IgD-negative memory B cell (primary cell): ENCODE measurements at places on chromosomes 7 and 10. TPM values are rescaled to one million over a fixed set of nuclear protein-coding genes. Genes with fewer than 3 reads are reported as not detected.

Gene BMPER
- not detected for polyA plus RNA-seq

Gene WEE2
- not detected for polyA plus RNA-seq

Gene NYAP1
- not detected for polyA plus RNA-seq

Gene ZNF804B
- not detected for polyA plus RNA-seq

Gene GPAM
- polyA plus RNA-seq = 2.5 TPM

Gene FFAR4
- not detected for polyA plus RNA-seq

Gene HOXA6
- 0.39 TPM for polyA plus RNA-seq

Gene UTF1
- polyA plus RNA-seq = not detected

Gene TMEM273
- 137 TPM for polyA plus RNA-seq

Gene A1CF
- polyA plus RNA-seq = not detected

Gene CALN1
- not detected for polyA plus RNA-seq

Gene EGR2
- 2.6 TPM for polyA plus RNA-seq

Gene FAM24A
- polyA plus RNA-seq = not detected

Gene SGCE
- 9.0 TPM for polyA plus RNA-seq

Gene C10orf71
- not detected for polyA plus RNA-seq

Gene FRMPD2
- not detected for polyA plus RNA-seq

Gene AOAH
- polyA plus RNA-seq = 2.8 TPM

Gene PON1
- not detected for polyA plus RNA-seq

Gene SAMD8
- 11.7 TPM for polyA plus RNA-seq

Gene ADAP1
- 6.4 TPM for polyA plus RNA-seq

Gene PAPOLB
- polyA plus RNA-seq = not detected

Gene CUBN
- polyA plus RNA-seq = not detected

Gene C10orf67
- polyA plus RNA-seq = not detected

Gene C10orf105
- not detected for polyA plus RNA-seq

Gene ARID5B
- 154 TPM for polyA plus RNA-seq

Gene OR2A12
- polyA plus RNA-seq = not detected

Gene LLCFC1
- not detected for polyA plus RNA-seq

Gene LEP
- polyA plus RNA-seq = not detected

Gene SFTPD
- not detected for polyA plus RNA-seq

Gene SLC26A5
- not detected for polyA plus RNA-seq

Gene ADCYAP1R1
- not detected for polyA plus RNA-seq

Gene CPA4
- not detected for polyA plus RNA-seq

Gene PDCD11
- 13.5 TPM for polyA plus RNA-seq

Gene TMEM196
- not detected for polyA plus RNA-seq

Gene PNLIP
- polyA plus RNA-seq = not detected

Gene ASB10
- not detected for polyA plus RNA-seq

Gene ADAM12
- not detected for polyA plus RNA-seq

Gene SDK1
- polyA plus RNA-seq = not detected

Gene CTAGE6
- polyA plus RNA-seq = not detected

Gene HMX3
- not detected for polyA plus RNA-seq

Gene BRI3
- 16.6 TPM for polyA plus RNA-seq

Gene ADAM22
- 0.23 TPM for polyA plus RNA-seq

Gene POLD2
- 88.5 TPM for polyA plus RNA-seq

Gene ANKRD30A
- not detected for polyA plus RNA-seq

Gene OR13A1
- polyA plus RNA-seq = 0.55 TPM

Gene TMEM178B
- polyA plus RNA-seq = not detected
